NCI-H446 (cell line): ENCODE measurements at places on chromosomes 5 and 9.
A peak's percentile ranks its signal among the peaks of the same experiment; 100 is the strongest.

- no peak for DNase-seq
Observed at GRCh38 chr9:38713426-38713825, 6.5 kb downstream of the FAM240B start.

DNA sequence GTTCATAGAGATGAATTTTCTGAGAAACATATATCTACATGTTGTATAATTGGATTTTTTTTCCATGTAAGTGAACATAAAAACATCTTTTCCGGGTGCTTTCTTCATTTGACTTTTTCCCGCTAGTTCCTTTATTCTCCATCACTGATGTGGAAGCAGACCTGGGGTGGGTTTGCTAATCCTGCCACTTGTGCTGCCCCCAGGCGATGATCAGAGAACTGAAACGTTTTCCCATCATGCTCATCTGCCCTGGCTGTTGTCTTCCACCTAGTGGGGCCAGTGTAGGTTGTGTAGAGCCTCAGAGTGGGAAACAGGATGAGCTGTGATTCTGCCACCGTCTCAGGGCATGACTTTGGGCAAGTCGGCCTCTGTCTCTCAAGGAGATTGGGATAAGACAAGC lies 34.2 kb upstream of the TGFBR1 start:
- DNase-seq, result no peak

GRCh38 chr9:6007770-6008168 lies 7.7 kb downstream of the RANBP6 start:
- peak; percentile 89 for DNase-seq

- DNase-seq, result no peak
Observed at GRCh38 chr5:149706158-149706557, 24.0 kb upstream of the PPARGC1B start.

DNA sequence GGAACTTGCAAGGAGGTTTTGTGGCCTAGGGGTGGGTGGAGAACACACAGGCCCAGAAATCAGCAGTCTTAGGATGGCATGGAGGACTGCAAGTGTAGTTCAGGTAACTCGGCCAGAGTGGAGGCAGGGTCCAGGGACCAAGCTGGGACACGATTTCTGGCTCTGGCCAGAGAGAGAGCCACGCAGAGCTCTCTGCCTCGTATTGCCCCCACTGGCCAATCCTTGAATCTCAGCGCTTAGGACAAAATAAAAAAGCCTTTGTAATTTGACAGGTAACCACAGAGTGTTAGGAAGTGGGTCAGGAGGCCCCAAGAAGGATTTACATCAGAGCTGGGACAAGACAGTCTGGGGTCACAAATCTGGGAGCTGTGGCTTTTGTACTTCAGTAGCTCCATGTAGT lies 11.7 kb downstream of the MAP3K1 start:
- DNase-seq, result no peak

DNA sequence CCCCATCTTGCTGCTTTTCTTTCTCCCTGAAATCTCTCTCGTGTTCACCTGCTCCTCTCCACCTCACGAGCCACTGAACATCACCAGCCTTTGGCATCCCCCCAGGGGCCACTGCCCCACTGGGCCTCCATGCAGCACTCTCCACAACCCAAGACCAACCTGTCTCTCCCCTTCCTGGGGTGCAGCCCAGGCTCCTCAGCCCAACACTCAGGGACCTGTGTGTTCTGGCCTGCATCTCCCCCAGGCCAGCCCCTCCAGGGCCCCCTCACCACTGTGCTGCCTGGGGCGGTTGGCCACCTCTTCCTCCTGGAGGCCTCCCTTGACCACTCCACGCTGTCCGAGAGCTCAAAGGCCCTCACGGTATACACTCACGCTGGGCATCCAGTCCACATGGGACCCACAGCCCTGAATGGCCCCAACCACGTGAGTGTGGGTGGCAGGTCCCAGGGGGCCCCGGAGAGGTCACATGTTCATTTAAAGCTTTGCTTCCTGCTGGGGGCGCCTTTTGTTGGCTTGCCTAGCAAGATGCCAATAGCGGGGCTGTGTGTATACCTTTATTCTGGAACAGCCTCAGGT lies 453 bp upstream of the DOK3 start:
- DNase-seq, result no peak

DNA sequence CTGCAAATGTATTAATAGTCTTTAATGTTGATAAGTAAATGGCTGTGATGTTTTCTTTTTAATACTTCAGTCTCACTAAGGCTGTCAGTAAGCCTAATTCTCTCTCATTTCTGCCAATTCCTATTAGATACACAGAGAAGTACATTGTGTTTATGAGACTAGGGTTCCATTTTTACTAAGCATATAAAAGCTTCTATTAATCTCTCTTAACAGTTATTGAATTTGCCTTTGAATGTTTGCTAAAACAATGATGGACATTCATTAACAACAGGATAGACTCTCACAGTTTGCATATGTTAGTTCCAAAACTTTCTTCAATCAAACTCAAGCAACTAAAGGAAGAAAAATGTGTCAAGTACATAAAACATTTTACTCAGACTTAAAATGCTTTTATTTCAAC lies 659.3 kb downstream of the TLE1 start:
- no peak for DNase-seq

DNA sequence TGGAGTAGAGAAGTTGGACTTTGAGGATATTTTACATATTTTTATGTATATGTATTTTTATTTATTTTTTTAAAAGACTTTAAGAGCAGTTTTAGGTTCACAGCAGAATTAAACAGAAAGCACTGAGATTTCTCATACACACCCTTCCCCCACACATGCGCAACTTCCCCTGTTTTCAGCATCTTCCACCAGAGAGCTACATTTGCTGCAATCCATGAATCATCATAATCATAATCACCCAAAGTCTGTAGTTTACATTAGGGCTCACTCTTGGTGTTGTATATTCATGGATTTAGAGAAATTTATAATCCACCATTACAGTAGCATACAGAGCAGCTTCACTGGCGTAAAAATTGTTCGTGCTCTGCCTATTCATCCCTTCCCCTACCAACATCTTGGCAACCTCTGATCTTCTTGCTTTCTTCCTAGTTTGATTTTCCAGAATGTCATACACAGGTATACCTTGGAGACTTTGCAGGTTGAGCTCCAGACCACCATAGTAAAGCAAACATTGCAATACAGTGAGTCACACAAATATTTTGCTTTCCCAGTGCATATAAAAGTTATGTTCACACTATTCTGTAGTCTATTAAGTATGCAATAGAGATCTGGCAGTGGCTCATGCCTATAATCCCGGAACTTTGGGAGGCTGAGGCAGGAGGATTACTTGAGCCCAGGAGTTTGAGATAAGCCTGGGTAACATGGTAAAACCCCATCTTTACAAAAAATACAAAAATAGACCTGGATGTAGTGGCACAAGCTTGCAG lies 9.6 kb upstream of the CCDC171 start:
- no peak for DNase-seq

DNA sequence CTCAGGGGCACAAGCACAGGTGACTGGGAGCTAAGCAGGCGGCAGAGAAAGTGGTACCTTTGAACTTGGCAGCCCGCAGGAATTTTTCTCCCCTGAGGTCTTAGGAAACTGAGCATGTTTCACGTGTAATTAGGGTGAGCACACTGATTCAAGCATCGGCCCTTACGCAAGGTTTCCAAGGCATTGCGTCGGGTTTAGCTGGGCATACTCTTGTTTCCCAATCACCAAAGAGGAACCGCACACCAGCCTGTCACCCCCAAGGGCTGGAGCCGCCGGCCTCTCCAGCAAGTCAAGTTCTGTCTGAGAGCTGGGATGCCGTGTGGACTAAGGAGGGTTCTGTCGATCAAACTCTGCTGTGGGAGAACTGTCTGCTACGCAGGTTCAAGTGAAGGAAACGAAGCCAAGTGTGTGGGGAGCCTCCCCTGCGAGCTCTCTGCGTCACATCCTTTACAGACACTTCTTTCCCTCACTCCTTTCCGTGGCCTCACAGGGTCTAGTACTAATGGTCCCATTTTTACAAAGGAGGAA lies 53.0 kb downstream of the ERGIC1 start:
- no peak for DNase-seq
